ENCODE measurements at places on chromosomes 5 and 9.

- ATAC-seq, result peak; percentile 88
Observed at GRCh38 chr5:96614110-96614691, 48.0 kb upstream of the CAST start.

DNA sequence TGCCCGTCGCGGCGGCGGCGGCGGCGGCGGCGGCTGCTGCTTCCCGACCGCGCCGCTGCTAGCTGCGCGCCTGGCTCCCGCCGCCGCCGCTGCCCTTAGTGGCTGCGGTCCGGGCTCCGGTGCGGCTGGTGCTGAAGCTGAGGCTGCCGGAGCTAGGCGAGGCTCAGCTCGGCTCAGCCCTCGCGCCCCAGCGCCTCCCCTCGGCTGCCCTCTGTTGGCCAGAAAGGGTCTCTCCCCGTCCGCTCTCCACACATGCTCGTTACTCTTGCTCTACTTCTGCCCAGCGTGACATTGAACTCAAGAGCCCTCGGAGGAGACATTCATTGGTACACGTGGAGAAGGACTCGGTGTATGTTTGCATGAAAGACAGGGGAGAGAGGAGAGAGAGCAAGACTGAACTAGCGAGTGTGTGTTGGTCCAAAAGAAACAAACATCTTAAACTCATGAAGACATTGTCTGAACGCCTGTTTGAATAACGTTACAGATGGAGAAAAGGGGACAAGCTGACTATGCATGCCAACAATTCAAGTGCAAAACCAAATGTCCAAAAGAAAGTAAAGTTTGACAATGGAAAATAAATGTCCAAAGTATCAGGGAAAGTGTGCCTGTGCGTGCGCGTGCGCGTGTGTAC is at the start of gene HCN1:
TSS of gene HCN1 (minus strand) at position 175 of the 631 bp plus-strand sequence.
- peak; percentile 95 for ATAC-seq

- no peak for ATAC-seq
Observed at GRCh38 chr5:132546108-132546507, 2.8 kb upstream of the IL5 start.

DNA sequence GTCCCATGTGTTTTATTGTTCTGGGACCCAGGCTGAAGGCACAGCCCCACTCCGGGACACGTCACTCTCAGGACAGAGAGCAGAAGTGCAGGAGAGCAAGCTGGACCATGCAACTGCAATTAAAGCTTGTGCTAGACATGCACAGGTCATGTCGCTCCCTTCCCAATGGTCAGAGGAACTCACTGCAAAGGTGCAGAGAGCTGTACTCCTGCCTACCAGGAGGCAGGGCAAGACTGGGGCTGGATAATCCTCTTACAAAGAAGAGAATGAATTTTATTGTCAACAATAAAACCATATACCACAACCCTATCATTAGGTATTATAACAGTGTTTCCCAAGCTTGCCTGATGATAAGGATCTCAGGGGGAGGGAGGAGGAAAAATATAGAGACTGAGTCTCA is 74.0 kb upstream of the NEK6 start:
- ATAC-seq, result no peak

DNA sequence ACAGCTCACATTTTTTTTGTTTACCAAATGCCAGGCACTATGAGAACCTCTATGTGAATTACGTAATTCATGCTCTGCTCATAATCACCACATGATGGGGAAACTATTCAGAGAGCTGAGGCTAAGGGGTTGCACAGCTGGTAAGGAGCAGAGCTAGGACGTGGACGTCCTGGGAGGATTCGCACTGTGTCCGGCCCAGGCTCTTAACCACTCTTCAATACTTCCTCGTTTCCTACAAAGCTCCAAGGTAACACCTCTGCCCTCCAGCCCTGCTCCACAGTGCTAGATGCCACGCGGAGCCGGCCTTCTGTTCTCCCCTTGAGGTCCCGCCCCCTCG is 8.7 kb downstream of the PHF19 start:
- peak; percentile 59 for ATAC-seq

GRCh38 chr5:31937226-31937625 is 236.9 kb downstream of the GOLPH3 start:
- no peak for ATAC-seq

DNA sequence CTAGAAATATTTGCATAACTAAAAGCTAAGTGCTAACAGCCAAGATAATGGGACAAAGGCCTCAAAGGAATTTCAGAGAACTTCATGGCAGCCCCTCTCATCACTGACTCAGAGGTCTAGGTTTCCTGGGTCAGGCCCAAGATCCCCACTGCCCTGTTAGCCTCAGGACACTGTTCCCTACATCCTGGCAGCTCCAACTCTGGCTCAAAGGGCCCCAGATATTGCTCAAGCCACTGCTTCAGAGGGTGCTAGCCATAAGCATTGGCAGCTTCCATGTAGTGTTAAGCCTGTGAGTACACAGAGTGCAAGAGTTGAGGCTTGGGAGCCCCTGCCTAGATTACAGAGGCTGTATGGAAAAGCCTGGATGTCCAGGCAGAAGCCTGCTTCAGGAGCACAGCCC is 998.1 kb downstream of the TLE1 start:
- ATAC-seq, result no peak

DNA sequence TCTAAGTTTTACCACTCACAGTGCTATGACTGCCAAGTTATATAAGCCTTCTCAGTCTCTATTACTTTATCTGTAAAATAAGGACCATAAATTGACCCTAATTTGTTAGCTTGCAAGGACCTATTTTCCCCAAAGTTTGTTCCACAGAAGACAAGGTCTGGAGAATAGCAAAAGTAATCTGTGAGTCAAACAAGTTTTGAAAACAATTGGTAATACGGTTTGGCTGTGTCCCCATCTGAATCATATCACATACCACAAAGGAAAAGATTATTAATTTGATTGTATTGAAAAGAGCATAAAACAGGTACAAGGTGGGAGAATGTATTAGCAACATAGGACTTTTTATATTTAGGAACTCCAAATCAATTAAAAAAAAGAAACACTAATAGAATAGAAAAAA is 124.0 kb upstream of the TARS1 start:
- ATAC-seq, result no peak

- ATAC-seq, result no peak
Observed at GRCh38 chr9:84959339-84959738, 289.8 kb downstream of the NTRK2 start.

GRCh38 chr9:93131599-93132286 is 2.3 kb downstream of the NINJ1 start:
- ATAC-seq, result no peak

DNA sequence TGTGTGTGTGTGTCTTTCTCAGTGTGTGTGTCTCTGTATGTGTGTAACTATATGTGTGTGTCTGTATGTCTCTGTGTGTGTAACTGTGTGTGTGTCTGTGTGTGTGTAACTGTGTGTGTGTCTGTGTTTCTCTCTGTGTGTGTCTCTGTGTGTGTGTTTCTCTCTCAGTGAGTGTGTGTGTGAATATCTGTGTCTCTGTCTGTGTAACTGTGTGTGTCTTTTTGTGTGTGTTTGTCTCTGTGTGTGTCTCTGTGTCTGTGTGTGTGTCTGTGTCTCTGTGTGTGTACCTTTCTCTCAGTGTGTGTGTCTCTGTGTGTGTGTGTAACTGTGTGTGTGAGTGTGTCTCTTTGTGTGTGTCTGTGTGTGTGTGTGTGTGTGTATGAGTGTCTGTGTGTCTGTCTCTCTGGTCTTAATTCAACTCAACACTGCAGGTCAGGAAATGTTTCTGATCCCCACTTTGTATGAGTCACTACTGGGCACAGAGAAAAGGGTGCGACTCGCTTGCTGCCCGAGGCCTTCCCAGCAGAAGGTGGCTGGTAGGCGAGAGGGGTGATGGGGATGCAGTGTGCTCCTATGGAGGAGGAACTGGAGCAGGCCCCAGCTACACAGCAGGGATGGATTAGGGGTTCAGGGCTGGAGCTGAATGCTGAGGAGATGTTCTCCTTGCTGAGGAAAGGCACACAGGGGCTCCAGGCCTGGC is 52.1 kb downstream of the NSG2 start:
- ATAC-seq, result no peak

GRCh38 chr9:131496844-131497405 is 5.8 kb upstream of the POMT1 start:
- no peak for ATAC-seq

DNA sequence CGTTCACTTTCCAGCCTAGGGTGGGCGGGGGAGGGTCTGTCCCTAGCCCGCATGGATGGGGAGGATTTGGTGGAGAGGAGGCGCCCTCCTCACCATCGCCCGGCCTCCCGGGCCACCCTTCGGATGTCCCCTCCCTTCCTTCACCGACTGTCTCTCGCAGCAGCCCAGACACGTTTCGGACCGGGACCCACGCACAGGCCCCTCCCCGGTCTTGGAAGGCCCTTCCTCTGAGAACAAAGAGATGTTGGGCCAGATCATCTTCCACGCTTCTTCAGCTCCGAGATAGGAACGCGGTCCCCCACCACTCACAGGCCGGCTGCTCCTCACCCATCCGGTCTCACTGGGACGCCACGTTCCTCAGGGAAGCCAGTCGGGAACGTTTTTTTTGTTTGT is 640 bp upstream of the DPM2 start:
- ATAC-seq, result peak; percentile 16

GRCh38 chr5:154881986-154882385 is 23.6 kb downstream of the CNOT8 start:
- no peak for ATAC-seq

- no peak for ATAC-seq
Observed at GRCh38 chr5:148391422-148391821, 7.7 kb downstream of the FBXO38 start.

DNA sequence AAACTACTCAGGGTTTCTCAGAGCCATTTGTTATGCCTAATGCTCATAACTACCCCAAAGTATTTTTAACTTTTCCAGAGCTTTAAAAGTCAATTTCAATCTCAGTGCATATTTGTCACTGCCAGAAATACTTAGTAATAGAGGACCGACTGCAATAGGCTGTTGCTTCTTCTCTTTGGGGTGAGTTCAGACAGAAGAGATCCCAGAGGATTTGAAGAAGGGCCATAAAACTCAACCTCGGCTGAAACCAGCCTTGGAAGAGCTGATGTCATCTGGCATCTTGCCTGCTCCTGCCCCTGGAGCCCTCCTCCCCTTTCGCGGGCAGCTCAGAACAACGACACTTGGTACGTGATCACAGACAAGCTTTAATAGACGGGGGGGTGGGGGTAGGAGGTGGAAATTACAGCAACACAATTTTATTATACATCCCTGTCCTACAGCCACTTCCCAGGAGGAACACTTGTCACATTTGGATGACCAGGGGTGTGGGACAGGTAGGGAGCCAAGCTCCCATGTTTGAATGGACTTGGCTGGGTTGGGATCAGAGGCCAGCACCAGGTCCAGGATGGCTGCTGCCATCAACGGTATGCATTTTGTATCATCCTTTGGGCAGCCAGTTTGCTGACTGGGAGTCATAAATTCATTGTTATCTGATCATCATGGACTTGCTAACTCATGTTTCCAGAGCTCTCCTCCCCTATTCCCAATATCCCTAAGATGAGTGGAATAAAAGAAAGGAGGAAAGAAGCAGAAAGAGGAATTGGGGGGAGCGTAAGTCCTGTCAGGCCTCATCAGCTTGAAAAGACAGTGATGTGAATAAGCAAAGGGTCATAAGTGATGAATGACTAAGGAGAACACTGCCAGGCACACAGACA is 186.6 kb upstream of the PANK3 start:
- ATAC-seq, result no peak

DNA sequence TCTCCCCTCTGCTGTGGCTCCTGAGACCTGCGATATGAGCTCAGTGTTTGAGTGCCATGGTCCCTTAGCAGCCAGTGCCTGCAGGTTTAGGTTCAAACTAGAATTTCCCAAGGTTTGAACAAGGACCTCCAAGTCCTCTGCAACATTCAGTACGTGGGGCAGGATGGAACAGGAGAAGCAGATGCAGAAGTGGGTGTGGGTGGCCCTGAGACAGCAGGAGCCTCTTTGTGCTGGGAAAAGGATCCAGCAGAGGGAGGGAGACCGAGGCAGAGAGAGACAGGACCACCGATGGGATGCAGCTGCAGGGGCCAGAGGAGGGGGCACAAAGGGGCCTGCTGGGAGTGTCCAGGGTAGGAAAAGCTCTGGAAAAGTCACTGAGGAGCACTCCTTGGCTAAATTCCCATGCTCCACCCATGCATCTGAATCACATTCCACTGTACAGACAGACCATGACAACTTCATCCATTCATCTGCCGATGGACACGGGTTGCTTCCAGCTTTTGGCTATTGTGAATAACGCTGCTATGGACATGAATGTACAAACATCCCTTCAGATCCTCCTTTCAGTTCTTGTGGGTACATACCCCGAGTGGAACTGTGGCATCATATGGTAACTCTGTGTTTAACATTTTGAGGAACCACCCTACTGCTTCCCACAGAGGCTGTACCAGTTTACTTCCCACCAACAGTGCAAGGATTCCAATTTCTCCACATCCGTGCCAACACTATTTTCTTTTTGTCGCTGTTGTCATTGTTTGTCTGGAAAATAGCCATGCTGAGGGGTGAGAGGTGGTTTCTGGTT is 26.7 kb upstream of the SUSD3 start:
- no peak for ATAC-seq

DNA sequence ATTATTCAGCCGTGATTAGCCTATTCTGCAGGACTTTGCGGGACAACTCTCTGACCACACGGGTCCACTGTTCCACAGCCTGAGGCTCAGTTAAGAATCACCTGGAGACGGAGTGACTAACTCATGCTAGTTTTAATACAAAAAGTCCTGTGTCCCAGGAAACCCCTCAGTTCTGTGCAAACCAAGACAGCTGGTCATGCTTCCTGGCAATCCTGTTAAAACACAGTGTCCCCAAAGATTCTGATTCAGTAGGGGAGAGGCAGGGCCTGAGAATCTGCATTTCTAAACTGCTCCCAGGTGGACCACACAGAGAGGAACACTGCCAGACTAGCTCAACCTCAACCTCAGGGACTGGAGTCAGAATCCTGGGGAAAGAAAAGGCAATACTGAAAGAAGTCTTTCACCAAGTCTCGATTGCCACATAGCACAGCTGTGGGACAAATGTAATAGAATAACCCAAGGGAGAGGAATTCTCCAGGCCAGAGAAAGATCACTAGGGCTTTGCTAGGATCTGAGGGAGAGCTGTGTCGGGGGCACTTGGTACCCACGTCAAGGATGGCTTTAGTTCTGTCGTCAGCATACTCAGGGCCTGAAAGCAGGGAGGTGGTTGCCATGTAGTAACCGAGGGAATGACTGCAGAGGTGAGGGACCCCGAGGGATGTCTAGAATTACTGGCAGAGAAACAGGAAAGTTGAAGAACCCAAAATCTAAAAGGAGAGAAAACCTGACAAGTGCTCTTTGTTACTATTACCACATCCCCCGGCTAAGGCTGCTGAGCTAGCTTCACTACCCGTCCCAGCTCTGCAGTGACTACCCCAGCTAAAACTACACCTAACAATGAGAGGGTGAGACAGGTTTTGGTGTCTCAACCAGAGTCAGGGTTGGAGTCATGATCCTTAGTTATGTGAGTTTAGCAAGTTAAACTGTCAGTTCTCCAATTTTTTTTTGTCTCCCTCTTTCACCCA is 8.6 kb downstream of the SUSD1 start:
- ATAC-seq, result peak; percentile 41

- ATAC-seq, result no peak
Observed at GRCh38 chr5:146052780-146053179, 52.6 kb downstream of the PLAC8L1 start.
